ENCODE measurements at places on chromosomes 12 and 14. TPM values are rescaled to one million over a fixed set of nuclear protein-coding genes. Genes with fewer than 3 reads are reported as not detected.

FSCB gene
- not detected for total RNA-seq

DNA sequence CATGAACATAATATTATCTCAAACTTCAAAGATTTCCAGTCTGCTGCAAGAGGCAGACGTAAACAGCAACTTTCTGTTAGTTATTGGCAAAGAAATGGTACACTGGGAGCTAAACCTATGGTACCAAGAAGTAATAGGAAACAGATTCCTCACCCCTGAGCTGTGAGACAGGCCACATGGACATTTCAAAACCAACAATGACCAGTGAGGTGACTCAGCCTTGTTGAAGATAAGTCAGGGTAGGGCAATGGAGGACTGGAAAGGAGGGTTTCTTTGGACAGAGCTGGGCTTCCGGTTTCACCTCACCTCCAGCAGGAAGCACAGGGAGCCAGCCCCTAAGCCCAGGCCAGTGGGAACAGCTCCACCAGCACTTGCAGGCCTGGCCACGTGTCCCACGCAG, 1320.5 kb downstream of the AACS start:
- DNase-seq, result no peak

L2HGDH gene
- 5.1 TPM for total RNA-seq

- no peak for DNase-seq
Measured at GRCh38 chr12:105502426-105502930, 172.0 kb downstream of the C12orf75 start.

- no peak for DNase-seq
Measured at GRCh38 chr12:79439175-79439825, 251.5 kb downstream of the PAWR start.

DNA sequence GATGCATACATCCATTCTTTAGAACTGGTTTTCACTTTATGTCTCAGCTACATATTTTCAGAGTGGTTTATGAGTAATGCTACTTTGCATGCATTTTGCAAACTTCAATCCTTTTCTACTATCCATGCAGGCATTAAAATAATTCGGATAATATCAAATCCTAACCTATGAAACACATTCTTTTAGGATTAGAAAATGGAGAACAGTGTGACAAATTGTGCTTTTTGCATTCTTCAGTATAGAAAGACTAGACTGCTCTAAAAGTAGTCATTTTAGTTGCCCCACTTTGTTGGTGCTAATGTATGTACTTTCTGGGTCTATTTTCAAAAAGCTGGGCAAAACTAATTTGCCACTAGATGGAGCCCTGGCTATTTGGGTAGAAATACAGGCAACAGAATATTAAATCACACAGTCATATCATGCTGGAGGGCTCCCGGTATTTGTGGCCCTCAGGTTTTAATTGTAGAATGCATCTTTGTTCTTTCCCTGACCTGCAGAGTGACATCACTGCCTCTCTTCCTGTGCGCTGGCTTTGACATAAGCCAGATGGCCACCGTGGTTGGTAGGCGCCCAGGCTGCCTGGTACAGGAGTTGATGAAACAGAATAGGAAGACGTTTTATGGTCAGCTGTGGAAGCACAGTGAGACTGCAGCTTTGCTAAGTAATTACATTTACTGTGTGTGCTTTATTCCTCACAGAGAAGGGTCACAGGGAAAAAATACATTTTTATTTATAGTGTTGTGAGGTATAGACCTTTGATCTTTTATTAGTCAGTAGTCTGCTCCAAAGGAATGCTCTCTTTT, 28.1 kb downstream of the MSRB3 start:
- peak; percentile 18 for DNase-seq

DNA sequence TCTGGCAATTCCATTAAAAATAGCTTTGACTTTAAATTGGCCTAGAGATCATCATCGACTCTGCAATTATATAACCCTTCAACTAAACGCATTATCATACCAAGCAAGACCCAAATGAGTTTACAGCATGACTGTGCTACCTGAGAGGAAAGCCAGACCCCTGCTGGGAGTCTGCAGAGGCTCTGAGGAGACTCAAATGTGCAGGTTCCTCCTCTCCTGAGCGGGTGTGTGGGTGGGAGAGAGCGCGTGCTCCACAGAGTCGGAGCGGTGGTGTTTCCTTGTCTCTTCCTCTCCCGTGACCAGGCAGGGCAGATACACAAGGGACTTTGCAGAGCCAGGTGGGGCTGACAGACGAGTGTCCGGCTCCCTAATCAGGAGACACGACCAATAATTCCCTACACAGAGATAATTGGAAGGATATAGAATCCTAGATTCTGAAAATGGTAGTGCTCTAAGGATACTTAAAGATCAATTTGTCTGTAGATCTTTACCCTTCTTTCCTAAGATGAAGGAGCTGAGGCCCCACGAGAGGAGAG, 74.1 kb downstream of the SLC8A3 start:
- no peak for DNase-seq

GRCh38 chr12:47777741-47778558, 4.9 kb downstream of the SLC48A1 start:
- no peak for DNase-seq

GPRC5D gene
- total RNA-seq, result not detected

OTX2 gene
- 0.14 TPM for total RNA-seq

DNA sequence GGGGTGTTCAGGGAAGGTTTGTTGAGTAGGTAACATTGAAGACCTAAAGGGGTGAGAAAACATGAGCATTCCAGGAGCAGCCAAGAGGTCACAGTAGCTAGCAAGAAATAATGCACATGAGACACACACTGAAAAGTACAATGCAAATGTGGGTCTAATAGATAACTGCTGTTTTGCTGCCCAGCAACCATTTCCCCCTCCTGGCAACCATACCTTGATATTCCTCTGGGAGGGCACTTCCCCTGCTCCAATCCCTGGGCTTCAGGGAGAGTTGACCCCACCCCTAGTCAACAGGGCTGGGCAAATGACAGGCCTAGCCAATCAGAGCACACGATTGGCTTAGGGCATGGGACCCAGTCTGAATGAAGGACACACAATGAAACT, 8.5 kb upstream of the ACTN1 start:
- DNase-seq, result no peak

DNA sequence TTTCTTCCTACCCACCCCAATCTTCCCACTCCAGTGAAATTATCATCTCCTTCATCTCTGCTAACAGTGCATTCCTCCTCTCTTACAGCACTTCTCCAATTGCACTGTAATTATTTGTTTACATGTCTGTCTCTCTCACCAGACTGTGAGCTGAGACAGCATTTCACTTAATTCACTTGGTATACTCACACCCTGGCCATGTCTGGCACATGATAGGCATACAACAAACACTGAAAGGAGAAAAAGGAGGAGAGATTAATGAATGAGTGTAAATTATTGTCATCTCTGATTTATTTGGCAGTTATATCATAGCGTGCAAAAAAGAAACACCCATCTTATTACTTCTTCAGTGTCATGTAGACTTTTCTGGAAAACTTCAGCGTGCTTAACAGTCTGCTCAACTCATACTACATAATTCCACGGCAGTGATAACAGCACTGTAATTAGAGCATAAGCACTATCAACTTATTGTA, 452.3 kb downstream of the ADAMTS20 start:
- DNase-seq, result no peak

TAS2R7 gene
- total RNA-seq, result not detected

E2F7 gene
- 4.4 TPM for total RNA-seq

- DNase-seq, result no peak
Measured at GRCh38 chr12:71556875-71557274, 106.8 kb downstream of the ZFC3H1 start.

GRCh38 chr12:22437031-22437806, 102.7 kb upstream of the ST8SIA1 start:
- DNase-seq, result no peak

GRCh38 chr12:112183141-112184021, 58.0 kb downstream of the TRAFD1 start:
- no peak for DNase-seq

DNA sequence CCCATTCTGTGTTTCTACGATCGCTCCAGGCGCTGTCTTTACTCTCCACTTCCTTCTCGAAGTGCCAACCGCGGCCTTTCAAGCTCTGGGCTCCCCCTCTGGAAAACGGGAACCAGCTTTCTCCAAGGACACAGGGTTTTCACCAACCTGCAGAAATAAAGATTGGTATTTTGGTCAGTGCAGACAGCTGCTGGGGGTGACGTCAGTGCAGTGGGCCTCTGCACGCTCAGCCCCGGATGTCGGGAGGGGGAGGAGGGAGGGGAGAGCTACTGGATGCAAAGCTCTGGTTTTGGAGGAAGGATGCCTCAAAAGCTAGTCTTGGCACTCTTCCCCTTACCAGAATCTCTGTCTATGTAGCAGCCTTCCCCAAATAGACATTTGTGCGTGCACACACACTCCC, 19.9 kb downstream of the HRK start:
- peak; percentile 61 for DNase-seq

DNA sequence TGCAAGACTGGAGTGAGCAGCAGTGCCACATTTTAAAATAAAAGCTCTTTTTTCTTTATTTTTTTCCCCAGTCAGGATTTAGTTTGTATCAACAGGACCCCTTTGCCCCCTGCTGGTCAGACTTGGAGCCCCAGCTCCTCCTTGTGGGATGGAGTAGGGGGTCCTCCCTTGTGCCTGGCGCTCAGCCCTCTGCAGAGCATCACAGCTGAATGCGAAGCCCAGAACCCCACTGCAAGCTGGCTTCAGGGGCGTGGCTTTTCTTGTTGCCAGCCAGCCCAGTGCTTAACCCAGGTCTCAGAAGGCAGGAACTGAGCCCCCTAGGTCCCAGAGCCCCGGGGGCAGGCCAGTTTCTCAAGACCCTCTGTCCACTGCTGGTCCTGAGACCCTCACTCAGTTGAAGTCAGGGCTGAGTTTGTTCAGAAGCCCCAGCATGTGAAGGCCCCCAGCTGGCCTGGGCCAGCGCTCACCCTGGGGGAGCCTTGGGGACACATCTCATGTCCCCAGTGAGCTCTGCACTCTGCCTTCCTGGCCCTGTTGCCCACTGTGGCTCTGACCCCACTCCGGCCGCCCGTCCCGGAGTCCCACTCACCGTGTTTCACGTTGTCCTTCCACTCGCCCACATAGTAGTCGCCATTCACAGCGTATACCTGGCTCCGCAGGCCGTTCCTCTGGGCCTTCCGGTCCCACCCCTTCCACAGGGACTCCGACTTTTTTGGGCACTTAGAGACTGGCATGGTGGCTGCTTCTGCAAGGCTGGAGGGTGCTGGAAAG, 519 bp downstream of the MORN3 start:
- peak; percentile 79 for DNase-seq

DNA sequence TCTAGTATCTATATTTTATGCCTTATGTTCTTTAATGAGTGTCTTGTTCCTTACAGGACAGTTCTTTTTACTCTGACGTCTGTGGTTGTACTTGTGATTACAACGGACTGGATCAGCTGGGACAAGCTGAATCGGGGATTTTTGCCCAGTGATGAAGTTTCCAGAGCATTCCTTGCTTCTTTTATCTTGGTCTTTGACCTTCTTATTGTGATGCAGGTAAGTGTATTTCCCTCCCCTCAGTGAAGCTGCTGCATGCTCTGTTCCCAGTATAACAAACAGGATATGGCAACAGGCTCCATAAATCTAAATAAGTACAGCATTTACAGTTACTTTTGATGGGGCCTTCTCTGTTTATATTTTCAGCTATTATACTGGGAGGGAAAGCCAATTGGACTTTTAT, 463.6 kb downstream of the TMEM117 start:
- no peak for DNase-seq

DNA sequence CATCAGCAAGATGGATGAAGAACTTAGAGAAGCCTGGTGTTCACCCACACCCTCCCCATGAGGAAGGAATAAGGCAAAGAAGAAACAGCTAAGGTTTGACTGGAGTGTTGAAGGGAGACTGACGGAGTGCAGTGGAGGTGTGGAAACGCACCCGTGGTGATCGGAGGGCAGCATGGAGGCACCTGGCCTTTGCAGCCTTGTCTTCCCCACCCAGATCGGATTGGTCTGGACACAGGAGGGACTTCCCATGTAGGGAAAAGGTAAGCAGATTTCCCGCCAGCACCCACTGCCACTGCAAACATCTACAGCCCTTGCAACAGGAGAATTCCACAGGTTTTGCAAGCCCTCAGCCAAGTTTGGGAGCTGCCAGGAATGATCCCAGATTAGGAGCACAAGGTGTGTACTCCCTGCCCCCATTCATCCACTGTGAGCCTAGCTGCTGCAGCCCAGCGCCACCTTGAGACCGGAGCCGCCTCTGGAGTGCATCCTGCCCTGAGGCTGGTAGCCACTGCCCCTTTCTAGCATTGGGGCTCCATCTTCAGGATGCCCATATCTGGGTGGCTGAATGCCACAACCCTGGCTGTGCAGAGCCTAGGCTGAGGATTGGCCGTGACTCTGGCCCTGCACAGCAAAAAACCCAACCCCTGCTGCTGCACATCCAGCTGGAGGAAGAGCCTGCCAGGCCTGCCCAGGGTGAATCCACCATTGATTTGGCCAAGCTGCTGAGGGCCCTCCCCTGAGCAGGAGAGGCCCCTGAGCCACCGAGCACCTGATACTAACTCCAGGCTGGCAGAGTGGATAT, 411.1 kb downstream of the TMEM121 start:
- DNase-seq, result no peak

- no peak for DNase-seq
Measured at GRCh38 chr14:100120522-100121269, 38.7 kb downstream of the DEGS2 start.

DNA sequence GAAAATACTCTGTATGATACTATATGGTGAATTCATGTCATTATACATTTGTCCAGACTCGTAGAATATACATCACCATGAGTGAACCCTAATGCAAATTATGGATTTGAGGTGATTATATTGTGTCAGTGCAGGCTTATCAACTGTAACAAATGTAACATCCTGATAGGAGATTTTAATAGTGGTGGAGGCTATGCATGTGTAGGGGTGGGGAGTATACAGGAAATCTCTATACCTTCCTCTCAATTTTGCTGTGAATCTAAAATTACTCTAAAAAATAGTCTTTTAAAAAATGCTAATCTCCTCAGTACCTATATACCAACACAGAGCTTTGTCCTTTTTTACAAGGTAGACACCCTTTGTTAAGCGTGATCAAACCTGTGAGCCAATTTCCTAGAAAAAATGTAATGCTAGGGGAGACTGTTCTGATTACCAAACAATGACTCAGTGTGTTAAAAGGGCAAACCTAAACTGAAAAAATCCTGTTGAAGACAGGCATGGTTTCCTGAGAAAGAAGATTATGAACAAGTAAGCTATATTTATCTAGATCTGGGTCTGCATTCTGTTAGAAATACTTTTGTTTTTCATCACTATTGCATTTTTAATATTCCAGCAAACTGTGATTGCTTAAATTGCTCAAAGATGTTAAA, 170.9 kb downstream of the DUSP6 start:
- DNase-seq, result no peak

DNA sequence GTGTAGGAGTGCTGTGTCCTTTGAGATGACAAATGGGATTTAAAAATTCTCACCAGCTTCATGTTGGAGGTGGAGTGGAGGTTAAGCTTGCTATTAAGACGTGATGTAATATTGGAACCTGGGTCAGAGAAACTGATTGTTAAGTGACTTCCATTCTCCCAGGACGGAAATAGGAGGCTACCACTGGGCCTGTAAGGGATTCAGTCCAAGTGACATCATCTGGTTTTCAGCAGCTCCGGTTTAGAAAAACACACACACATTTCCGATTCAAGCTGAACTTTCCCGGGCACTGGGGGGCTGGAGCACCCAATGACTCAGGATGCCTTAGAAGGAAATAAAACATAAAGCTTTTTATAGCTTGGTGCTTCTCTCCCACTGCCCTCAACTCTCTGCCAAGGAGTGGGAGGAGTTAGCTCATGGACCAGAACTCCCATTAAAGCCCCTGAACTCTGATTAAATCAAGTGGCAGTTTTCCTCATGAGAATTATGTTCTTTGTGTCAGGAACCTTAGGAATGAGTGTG, 12.4 kb downstream of the CALM1 start:
- DNase-seq, result no peak

NR1H4 gene
- 0.05 TPM for total RNA-seq

Data from thymus (tissue), 14 donors.